ENCODE measurements at places on chromosomes 4 and X.

DNA sequence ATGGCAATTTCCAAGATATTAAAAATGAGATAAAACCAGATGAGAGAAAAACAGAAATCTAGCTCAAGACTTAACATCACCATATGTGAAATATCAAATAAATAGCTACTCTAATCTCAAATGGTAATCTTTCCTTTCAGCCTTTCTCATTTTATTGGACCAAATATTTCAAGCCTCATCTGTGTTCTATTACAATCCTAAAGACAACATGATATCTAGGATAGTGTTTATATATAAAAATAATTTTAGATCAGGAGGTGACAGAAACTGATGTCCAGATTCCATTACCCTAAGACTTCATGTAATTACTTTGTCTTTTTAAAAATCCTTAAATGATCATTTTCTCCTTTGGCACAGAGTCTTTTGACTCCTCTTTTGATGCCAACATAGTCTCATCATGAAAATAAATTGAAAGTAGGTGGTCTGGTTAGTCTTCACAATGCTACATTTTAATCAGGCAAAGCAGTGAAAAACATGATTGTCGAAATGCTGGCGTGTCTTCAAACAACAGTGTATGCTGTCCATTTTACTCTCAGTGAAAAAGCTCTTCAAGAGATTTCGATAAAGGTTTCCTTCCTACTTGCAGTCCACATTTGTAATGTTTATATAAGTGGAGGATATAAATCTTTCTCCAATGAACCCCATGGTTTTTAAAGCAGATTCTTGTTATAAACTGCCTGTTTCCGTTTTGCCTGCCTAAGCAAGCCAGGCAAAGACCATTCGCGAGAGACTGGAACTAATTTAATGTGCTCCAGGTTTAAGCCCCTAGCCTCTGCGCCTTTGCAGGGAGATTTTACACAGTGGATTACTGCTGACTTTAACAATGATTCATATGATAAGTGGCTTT lies 169.8 kb downstream of the SCFD2 start:
- no peak for DNase-seq

- DNase-seq = no peak
Measured at GRCh38 chr4:99614491-99614890, 39.9 kb downstream of the MTTP start.

GRCh38 chrX:104310090-104310489 lies 55.4 kb upstream of the ESX1 start:
- DNase-seq = peak; percentile 45

DNA sequence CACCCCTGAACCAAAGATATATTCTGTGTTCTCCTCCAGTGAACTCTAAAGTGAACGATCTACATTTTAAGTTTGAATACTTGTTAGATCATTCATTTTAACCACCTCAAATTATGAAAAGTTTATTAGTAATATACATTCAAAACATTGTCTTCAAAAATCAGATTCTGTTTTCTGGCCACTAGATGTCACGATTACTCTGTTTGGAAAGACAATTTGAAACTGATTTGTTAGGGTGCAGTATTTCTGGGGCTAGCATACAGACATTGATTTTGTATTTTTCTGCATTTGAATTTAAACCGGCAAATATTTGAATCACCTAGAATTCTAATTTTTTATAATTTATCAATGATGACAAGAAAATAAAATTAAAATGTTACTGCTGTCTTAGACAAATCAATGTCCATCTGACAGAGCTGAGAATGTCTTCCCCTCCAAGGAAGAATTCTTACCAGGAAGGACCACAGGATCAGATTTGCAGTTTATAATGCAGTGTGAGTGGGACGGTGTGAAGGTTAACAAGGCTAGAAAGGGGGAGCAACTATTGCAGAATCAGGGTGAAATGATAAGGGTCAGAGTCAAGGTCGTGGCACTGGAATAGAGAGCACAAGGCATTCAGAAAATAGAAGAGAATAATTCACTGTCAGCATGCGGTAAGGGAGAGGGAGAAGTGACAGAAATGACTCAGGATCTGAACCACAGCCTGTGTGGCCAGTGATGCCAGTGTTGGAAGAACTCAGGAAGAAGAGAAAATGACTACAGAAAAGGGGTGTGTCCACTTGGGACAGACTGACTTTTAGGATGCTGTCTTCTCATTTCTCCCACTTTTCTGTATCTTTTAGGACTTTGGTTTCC lies 91.6 kb downstream of the ANXA10 start:
- peak; percentile 54 for DNase-seq

GRCh38 chr4:1480720-1481119 lies 74.5 kb upstream of the NKX1-1 start:
- no peak for DNase-seq

- peak; percentile 91 for DNase-seq
Measured at GRCh38 chr4:169404960-169405359, 134.2 kb upstream of the SH3RF1 start.

DNA sequence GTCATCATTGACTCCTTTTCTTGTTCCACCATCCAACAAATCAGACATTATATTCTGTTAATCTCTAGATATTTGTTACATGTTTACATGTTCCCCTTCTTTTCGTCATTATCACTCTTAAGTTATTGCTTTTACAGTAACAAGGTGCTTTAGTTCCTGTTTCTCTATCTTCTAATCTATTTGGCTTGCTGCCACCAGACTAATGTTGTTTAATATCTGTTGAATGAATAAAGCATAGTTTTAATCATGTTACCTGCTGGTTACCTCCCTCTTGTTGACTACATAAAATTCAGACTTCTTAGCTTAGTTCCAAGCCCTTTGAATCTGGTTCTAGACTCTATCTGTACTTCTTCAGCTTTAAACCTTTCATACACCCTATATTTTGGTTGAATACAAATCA lies 129.8 kb upstream of the TRIM2 start:
- DNase-seq = no peak

DNA sequence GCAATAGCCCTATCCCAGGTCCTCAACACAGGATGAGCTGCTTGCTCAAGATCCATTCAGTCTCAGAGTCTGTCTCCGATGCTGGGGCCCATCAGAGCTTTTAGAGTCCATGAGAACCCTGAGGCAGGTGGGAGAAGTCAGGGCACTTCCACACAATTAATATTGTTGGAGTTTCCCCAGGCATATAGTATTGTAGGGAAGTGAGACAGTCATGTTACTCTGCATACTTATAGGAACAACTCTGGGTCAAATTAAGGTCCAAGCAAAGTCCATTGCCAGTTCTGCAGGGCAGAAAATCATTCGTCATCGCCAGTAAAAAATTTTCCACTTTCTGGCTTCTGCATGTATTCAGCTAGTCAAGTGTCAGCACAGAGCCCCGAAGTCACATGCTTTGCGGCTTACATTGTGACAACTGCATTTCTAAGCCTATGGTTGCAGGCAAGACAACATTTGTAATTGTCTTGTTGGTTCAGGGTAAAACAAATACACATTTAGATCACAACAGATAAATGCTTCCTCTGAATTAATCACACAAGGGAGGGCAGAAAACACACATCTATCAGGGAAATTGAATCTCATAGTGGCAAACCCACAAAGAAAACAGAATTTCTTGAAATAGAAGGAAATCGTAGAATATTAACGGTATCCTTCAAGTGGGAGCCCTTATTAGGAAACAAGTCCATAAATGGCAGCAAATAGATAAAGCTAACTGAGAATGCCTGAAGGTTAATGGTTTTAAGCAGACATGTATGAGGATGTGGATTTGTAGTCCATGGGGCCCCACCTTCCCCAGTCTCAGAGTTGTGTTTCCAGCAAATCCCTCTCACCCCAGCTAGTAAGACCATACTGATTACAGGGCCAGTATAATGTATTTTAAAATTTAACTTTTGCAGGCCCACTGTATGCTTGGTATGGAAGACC lies 412.1 kb upstream of the RASGEF1B start:
- DNase-seq = no peak
